ENCODE measurements at places on chromosomes 6 and 20.

GRCh38 chr6:53171605-53172467 lies 23.2 kb upstream of the GCM1 start:
- peak; percentile 97 for DNase-seq

DNA sequence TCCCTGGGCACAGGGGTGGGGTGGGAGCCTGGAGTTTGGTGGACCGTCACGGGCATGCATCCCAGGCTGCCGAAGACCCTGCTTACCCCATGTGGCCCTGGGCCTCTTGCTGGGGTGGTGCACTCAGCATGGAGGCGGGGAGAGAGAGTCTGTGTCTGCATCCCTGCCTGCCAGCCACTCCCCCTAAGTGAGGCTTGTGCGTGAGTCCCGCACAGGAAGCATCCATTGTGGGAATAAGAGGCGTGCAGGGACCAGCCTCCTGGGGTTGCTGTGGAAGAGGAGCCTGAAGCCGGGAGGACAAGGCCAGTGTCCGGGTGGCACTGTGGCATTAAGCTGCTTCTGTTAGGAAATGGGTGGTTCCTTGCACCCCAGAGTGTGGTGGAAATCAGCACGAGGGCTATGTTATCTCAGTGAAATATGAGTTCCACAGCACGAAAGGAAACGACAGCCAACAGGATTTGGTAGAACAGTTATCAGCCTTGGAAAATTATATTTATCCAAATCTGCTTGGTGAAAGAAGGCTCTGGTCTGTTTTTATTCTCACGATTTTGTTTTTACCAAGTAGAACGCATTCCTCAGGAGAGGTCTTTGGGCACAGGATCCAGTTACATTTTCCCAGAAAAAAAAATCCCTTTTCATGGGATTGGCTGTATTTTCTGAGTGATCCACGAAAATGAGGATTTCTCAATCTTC lies 35.7 kb downstream of the CDH4 start:
- no peak for DNase-seq

DNA sequence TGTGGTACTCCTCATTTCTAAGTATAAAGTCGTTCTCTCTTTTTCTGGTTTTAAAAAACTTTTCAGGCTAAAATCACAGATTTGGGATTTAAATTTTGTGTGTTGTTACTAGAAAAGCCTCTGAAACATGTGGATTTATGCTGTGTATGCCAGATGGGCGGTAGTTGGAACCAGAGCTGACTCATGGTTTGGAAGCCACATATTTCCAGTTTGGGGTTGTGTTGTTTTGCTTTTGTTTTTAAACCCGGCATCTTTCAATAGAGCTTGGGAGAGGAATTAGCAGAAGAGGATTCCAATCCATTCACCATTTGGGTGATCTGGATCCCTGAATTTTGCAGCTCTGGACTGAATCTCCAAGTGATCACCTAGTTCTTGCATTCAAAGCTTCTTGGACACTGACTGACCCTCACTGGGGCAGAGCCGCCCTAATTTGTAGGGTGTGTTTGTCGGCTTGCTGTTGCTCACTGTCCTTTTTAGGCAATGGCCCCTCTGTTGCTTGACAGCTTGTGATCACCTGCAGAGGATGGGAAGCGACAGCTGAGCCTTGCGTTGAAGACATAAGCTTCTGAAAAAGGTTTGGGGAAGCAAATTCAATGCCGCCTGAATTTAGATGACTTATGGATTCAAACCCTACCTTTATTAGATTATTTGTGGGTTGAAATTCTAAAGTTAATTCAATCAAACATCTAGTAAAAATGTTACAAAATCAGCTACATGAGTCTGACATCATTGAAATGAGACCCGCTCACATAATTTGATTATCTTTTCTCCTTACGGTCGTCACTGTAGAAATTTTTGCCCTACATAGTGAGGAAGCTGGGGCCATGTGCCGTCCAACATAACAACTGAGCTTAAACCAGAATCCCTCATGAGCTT lies 79.9 kb upstream of the CD83 start:
- no peak for DNase-seq

DNA sequence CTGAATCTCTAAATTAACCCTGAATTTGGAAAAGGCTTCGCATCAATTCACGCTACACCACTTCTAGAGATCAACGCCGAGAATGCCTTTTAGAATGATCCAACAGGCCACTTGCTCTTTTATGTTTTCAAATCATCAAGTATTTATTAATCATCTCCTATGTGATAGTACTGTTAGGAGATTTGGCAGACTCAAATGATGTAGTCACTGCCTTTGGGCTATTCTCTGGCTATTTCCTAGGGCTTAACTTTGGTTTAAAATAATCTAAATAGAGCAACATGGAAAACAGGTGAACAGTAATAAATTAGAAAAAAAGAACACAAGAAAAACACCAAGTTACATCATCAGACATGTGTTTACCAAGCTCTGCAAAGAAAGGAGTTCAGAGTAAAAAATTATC lies 140.3 kb downstream of the TENT5A start:
- DNase-seq: no peak

DNA sequence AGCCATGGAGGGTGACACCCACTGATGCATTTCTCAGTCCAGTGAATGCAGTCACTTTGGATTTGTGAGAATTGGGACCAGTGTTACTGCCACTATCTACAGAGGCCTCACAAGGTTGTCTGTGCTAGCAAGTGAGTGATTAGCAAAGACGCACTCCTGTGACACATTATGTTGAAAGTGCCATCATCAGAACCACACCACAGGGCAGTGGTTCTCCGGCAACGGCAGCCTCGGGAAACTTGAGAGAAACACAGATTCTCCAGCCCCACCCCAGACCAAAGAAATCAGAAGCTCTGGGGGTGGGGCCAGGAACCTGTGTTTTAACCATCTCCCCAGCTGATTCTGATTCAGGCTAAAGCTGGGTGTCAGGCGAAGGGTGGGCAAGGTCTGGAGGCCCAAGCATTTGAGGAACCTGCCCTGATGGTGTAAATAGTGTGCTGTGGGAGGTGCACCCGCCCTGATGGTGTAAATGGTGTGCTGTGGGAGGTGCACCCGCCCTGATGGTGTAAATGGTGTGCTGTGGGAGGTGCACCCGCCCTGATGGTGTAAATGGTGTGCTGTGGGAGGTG lies 39.9 kb downstream of the TMEM242 start:
- DNase-seq: peak; percentile 38
